ENCODE measurements at places on chromosomes 5 and 9.

- DNase-seq: no peak
These were observed 135.4 kb upstream of the SPEF2 start for GRCh38 chr5:35482167-35482755.

GRCh38 chr5:109028608-109029299 lies 281.1 kb downstream of the FER start:
- DNase-seq: no peak

DNA sequence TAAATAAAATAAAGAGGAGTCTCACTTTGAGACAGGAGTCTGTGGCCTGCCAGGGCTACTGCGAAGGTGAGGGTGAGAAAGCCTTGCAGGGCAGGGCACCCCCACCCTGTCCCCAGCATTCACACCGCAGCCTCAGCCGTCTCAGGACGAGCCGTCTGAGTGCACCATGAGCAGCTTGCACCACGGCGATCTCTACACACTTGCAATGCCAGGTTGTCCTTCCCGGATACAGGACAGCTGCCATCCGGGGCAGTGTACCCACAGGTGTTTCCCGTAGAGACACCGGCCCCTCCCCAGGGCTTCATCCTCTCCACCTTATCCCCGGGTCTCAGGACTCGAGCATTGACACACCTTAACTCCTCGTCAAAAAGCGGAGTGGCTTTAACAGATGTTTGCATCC lies 43.3 kb downstream of the IRX2 start:
- DNase-seq: no peak

DNA sequence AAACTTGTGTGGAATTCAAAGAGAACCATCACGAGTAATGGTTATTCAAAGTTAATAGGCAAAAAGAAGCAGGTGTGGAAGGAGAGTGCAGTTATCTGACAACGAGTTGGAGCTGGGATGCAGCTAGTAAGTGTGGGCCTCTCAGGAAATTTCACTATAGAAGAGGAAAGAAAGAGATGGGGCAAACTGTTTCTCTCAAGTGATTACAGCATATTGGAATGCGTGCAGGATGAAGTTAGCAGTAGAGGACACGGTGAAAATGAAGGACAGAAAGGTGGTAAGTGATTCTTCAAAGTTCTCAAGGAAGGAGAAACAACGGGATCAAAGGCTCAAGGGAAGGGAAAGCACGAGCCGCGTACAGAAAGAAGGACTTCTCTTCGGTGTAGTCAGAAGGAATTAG lies 84.0 kb downstream of the ADAMTS12 start:
- no peak for DNase-seq

DNA sequence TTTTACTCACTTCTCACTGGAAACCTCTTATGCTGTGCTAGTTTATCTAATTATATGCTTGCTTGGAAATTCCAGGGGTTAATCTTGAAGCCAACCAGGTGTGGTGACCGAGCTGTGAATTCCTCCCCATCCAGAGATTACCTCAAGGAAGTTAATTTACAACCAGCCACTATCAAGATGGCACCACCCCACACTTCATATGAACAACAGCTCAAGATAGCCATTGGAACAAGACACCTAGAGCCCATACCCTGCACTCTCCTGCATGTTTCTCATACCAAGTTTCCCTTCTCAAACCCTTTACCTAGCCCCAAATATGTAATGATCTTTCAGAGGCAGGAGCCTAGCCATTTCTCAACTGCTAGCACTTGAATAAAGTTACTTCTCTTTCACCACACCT lies 2156.9 kb upstream of the C9orf72 start:
- no peak for DNase-seq

- peak; percentile 34 for DNase-seq
These were observed 115.9 kb downstream of the PIK3R1 start for GRCh38 chr5:68331192-68332079.

DNA sequence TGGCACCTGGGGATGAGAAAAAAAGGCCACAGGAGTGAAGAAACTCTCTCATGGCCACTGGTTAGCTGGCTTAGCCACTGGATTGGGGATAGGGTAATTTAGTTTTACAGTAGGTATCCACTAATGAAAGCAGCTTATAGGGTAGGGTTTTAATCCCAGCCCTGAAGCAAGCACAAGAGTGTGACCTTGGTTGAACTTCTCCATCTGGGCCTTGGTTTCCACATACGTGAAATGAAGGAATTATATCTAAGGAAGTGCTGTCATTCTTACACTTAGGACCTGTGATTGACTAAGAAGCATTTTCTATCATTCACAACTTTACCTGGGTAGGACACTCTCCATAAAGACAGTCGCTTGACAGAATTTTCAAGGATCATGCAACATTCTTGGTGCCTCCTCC lies 49.6 kb downstream of the FAT2 start:
- no peak for DNase-seq

- DNase-seq: no peak
These were observed 37.8 kb downstream of the ICE1 start for GRCh38 chr5:5460311-5460710.

DNA sequence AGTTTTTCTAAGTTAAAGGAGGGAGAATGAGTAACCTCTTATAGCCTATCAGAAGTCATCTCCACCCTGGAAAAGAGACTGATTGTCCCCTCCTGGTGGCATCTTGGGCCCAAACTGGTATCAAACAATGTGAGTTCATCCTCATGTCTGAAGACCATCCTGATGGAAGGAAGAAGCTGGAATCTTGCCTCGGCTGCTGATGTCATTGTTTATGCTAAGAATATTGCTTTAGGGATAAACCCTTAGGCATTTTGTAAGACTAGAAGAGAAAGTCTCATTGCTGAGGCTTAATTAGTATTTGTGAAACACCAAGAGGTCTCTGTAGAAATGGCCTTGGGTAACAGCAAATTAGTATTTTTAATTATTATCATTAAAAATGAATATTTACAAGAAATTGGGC lies 65.7 kb upstream of the KCNN2 start:
- DNase-seq: no peak

DNA sequence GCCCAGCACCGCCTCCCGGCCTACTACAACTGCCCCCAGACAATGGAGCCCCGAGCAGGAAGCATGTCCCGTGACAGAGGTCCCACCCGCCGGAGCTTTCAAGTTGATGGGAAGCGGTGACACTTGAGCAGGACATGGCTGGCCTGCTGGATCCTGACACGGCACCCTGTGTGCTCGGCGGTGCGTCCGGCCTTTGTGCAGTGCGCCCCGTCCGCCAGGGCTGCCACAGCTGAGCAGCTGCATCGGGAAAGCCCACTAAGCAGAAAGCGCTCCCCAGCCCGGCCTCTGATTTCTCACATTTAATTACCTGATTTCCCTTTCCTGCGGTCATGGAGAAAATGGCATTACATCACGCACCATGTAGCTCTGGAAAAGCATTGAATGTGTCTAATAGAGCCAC lies 611.9 kb downstream of the IRX1 start:
- no peak for DNase-seq

- DNase-seq: no peak
These were observed 3.8 kb downstream of the DMRT2 start for GRCh38 chr9:1053986-1054425.

DNA sequence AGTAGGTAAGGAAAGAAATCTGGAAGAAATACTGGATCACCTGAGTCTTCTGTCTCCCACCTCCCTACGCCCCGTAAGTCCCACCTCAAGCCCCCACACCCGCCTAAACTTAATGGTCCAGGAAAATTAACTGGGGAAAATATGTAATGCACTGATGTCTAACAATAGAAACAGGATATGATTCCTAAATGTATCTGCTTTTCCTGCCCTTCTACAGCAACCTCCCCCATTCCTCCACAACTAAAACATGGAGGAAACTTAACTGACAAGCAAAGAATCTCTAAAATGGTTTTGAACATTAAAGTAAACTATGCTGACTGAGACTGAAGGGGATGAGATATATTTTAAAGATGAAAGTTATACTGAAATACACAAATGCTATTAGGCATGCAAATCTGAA lies 10.4 kb downstream of the RFX3 start:
- DNase-seq: no peak

DNA sequence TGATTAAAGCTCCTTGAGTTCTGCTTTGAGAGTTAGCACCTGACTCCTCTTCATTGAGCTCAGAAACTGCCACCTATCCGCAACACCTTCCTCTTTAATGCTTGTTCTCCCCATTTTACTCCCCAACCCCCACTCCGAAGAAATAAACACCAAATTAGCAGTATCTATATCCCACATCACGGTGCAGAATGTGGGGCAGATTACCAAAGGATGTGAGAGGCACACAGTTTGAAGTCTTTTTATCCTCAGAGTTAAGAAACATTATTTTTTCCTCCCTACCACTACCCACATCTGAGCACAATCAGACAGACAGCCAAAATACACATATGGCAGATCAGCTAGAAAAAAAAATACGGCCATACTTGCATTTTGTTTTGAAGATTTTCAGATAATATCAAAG lies 26.1 kb upstream of the IL7R start:
- no peak for DNase-seq

- no peak for DNase-seq
These were observed 587.7 kb upstream of the MEF2C start for GRCh38 chr5:89470658-89471057.

DNA sequence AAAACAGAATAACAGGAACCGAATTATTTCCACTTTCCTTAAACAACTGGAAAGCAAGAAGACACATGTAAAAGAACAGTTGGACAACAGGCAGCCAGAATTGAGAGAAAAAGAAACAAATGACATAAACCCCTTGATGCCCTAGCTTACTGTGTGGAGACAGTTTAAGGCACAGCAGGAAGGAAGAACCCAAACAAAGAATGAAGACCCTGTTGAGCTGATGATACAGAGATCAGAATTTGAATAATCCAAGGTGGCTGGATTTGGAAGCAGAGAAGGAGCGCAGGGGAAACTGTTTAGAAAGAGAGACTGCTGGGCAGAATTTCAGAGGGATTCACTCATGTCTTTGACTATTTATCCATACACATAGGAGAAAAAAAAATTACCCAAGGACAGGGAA lies 316.3 kb upstream of the POU5F2 start:
- no peak for DNase-seq

DNA sequence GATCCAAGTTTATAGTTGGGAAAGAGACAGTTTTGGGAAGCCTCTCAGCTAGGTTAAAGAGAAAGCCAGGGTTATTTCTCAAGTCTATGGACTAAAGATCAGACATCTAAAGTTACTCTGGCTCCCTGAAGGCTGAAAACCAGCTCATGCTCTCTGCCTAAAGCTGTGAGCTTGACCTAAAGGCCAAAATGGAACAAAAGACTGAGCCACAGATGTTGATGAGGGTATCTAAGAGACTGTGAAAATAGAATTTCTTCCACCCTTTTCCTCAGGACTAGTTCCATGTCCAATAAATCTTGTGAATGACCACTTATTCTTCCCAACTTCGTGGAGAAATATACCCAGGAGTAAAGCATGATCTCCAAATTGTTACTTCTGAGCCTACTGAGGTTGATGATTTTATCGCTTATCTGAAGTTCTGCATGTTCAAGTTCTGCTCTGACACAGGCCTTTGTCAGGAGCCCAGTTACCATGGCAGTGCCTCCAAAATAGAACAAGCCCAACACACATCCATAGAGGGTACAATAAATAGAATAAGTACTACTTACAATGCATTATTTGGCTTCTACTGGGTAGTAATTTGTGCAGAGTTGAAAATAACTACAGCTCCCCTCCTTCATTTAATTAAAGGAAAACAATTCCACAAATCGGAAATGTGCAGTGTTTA lies 373.6 kb downstream of the NTRK2 start:
- no peak for DNase-seq

DNA sequence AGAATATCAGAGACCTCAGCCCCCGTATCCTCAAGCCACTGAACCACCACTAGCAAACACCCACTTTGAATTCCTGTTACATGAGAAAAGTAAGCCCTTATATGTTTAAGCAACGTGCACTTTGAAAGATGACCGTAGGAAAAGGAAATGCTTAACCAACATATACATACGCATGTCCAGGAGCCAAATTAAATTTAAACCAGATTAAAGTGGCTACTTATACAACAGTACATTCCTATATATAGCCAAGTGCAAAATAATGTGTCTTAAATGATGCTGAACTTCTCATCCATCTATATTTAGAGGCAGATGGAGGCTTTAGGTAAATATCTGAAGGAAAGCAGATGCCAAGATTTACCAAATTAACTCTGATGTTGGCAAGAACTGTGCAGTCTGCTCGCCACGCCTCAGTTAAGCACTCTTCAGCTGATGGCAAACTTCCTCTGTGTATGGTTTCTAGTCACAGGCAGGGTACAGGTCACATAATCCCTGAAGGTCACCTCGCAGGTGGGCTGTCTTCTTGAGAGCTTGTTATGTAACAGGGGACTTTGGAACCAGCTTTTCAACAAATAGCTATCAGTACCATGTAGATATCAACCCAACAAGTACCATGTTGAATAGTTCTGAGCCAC lies 8.6 kb downstream of the GCNT4 start:
- DNase-seq: no peak

GRCh38 chr5:127609011-127609410 lies 39.9 kb upstream of the CTXN3 start:
- DNase-seq: no peak

DNA sequence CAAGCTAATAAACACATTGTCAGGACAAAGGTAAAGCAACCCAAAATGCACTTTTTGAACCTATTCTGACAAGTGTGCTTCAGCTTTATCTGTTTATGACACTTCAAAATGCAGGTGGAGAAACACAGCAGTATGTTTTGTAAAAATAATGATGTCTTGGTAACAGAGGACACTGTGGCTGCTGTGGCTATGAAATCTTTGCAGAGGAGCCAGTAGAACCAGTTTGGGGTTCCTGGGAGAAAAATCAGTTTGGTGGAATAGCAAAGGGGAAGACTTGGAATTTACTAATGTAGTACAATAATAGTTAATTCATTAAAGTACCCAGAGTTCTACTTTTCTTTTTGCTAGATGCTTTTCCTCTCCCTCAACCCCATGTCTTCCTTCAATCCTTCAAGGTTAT lies 40.6 kb downstream of the SIL1 start:
- no peak for DNase-seq

GRCh38 chr5:101024299-101024698 lies 121.2 kb upstream of the ST8SIA4 start:
- DNase-seq: no peak

DNA sequence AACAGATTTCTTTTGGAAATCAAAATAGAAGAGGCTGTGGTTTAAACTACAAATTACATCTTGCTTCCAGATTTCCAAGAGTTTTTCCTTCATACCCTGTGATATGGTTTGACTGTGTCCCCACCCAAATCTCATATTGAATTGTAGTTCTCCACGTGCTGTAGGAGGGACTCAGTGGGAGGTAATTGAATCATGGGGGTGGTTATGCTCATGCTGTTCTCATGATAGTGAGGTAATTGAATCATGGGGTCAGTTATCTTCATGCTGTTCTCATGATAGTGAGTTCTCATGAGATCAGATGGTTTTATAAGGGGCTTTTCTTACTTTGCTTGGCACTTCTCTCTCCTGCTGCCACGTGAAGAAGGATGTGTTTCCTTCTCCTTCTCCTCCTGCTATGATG lies 687.0 kb upstream of the ZNF608 start:
- DNase-seq: no peak

- DNase-seq: peak; percentile 64
These were observed at the start of gene CDO1 for GRCh38 chr5:115816226-115817081. TSS of gene CDO1 (minus strand) at chr5:115816659. CDS start at chr5:115816397, 262 bp downstream.

GRCh38 chr9:114172981-114173833 lies 17.9 kb downstream of the COL27A1 start:
- no peak for DNase-seq
